ENCODE measurements at places on chromosomes 7 and 10.

GRCh38 chr7:83355143-83355542, 192.5 kb upstream of the PCLO start:
- DNase-seq: no peak

GRCh38 chr10:1211844-1212570, 155.8 kb downstream of the WDR37 start:
- DNase-seq: no peak

GRCh38 chr7:42747044-42747443, 164.8 kb downstream of the C7orf25 start:
- DNase-seq: no peak

GRCh38 chr7:134276951-134277350, 39.8 kb downstream of the SLC35B4 start:
- no peak for DNase-seq

DNA sequence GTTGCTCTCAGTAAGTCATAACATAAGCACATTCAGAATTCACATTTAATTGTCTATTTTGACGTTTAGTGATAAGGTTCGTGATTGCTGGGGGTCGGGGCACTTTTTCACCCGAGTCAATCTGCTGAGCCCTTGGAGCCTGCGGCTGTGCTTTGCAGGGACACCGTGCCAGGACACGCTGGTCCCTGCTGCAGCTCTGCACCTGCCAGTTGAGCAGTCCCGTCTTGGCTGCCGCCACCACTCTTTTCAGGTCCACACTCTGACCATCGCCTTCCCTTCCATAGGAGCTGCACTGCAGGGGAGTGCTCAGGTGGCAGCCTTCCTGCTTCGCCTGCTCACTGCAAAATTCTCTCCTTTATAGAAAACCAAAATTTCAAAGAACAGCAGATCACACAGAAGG, 36.4 kb downstream of the CUL1 start:
- no peak for DNase-seq

DNA sequence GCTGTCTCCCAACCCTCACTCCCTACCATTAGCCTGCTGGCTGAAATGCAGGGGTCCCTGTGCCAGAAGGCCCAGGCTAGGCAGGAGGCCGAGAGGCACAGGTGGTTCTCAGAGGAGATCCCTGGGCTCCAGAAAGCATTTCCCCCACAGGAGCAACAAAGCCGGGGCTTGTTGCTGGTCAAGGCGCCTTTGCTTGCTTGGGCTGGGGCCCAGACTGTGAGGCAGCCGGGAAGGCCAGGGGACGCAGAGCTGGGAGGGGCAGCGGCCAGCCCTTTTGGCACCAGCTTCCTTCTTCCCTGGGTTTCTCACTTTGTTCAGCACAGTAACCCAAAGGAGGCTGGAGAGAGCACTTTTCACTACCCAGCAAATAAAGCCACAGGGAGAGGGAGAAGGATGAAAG, 48.6 kb downstream of the FBXW4 start:
- no peak for DNase-seq

DNA sequence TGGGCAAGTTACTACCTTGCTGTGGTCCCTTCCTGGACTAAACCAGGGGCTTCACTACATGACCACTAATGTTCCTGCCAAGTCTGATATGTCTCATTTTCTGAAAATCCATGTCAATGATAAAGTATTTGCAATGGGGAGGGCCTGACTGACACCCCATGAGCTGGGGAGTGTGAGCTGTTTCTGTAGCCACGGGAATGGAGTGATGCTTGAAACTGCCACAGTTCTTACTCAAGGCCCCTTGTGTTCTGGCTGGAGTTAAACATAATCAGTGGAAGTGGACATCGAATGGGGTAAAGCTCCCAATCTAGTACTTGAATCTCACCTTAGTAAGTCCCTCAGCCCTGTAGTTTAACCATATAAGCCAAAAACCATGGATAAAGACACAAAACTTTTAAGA, 61.9 kb upstream of the PDLIM1 start:
- no peak for DNase-seq

GRCh38 chr10:33122014-33122809, 164.2 kb upstream of the ITGB1 start:
- no peak for DNase-seq

GRCh38 chr10:6569259-6569658, 10.8 kb downstream of the PRKCQ start:
- no peak for DNase-seq

- no peak for DNase-seq
Measured at GRCh38 chr10:63711867-63712716, 190.9 kb downstream of the REEP3 start.

- DNase-seq: no peak
Measured at GRCh38 chr7:136728945-136729344, 139.5 kb upstream of the CHRM2 start.

GRCh38 chr7:16061630-16062029, 359.7 kb downstream of the CRPPA start:
- DNase-seq: no peak

DNA sequence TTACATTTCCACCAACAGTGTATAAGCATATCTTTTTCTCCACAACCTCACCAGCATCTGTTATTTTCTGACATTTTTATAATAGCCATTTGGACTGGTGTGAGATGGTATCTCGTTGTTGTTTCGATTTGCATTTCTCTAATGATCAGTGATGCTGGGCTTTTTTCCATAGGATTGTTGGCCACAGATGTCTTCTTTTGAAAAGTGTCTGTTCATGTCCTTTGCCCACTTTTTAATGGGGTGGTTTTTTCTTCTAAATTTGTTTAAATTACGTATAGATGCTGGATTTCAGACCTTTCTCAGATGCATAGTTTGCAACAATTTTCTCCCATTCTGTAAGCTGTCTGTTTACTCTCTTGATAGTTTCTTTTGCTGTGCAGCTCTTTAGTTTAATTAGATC, 28.9 kb downstream of the XRCC2 start:
- no peak for DNase-seq

DNA sequence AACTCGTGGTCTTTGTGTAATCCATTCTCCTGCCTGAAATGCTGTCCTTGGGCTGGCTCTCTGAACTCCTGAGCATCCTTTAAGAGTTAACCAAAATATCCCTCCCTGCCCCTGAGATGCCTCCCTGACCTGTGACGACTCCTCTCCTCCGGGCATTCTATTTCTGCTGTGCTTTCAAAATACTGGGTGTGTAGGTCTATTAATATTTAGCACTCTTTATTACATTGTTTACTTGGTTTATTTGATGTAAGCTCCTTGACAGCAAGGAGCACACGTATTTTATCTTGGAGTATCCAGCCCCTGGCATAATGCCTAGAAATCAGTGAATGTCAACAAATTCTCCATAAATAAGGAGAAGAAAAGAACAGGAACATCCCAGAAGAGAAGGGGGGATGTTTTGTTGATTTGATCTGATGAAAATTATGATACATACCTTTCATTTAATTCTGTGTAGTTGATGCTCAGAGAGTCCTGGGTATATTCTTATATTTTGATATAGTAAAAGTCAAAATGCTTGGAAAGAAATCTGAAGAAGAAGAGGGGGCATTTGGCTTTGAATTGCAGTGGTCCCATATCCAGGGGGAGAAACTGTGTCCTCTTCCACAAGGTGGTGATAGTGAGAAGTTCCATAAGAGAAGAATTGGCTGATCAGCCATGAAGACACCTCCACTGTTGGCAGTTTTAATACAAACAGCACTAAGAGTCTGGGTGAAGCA, 107.7 kb upstream of the MPP7 start:
- no peak for DNase-seq

- DNase-seq: no peak
Measured at GRCh38 chr7:143248761-143249354, 14.4 kb upstream of the GSTK1 start.

- DNase-seq: no peak
Measured at GRCh38 chr7:25395976-25396375, 167.7 kb upstream of the NPVF start.

DNA sequence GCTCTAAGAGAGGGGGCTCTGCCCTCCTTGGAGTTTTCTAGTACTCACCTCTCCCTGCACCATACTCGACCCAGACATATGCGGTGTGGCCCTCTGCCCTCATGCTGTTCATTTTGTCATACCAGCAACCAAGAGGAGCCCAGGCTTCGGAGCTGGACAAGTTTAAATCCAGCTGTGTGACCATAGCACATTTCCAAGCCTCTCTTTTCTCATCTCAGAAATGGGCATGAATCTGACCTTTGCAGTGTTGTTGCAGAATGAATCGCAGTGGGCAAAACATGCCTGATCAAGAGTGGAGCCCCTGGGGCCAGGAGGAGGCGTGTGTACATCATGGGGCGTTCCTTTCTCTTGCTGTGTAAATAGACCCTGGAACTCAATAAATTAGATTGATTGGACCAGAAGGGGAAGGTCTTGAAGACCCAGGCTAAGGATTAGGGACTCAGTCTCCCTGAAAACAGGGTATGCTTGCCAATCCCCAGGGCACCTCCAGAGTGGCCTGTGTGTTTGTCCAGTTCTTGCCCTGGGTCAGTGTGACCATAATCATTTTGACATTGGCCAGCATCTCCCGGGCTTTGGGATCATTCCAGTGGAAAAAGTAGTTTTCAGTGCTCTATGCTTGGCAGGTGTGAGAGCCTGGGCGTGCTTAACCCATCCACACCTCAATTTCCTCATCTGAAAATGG, 59.6 kb downstream of the ZMIZ1 start:
- no peak for DNase-seq

- DNase-seq: no peak
Measured at GRCh38 chr10:27512548-27512947, 8.4 kb downstream of the RAB18 start.

DNA sequence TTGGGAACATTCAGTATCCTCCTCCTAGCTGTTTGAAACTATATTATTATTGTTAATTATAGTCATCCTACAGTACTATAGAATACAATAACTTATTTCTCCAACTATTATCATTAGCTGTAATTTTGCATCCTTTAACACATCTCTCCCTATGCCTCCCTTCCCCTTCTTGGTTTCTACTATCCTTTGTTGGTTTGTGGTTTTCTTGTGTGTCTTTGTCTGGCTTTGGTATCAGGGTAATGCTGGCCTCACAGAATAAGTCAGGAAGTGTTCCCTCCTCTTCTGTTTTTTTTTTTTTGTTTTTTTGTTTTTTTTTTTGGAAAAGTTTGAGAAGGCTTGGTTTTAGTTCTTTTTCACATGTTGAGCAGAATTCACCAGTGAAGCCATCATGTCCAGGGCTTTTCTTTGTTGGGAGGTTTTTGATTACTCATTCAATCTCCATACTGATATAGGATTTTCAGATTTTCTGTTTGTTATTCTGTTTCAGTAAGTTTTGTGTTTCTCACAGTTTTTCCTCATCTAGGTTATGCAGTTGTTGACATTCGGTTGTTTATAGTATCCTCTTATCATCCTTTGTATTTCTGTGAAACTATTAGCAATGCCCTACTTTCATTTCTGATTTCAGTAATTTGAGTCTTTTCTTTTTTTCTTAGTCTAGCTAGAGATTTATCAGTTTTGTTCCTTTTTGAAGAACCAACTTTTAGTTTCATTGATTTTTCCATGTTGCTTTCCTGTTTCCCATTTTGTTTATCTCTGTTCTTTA, 21.6 kb downstream of the C1GALT1 start:
- DNase-seq: no peak

DNA sequence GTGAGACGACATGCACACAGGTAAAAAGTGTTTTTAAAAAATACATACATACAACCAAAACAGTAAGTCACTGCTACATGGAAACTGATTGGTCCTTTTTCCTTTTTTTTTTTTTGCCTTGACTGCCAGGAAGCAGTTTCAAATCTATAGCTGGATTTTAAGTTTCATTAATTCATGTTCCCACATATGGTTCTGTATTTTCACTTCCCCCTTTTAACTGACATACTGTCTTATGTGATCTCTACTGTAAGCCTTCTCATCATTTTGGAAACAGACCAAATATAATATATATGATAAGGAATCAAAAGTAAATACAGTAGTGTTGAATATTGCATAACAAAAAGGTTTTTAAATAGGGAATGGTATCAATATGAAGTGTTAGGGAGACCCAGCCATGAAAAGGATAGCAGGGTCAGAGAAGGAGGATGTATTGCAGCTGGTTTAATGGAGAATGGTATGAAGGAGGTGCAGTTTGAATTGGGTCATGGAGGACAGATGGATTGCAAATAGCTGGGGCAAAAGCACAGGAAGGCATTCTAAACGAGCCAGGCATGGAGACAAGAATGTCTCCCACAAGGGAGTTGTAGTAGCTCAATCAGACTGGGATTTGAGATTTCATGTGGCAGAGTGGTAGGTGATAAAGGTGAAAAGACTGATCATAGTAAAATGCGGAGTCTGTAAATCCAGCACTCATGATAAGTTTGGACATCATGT, 5.4 kb downstream of the CAV1 start:
- no peak for DNase-seq

DNA sequence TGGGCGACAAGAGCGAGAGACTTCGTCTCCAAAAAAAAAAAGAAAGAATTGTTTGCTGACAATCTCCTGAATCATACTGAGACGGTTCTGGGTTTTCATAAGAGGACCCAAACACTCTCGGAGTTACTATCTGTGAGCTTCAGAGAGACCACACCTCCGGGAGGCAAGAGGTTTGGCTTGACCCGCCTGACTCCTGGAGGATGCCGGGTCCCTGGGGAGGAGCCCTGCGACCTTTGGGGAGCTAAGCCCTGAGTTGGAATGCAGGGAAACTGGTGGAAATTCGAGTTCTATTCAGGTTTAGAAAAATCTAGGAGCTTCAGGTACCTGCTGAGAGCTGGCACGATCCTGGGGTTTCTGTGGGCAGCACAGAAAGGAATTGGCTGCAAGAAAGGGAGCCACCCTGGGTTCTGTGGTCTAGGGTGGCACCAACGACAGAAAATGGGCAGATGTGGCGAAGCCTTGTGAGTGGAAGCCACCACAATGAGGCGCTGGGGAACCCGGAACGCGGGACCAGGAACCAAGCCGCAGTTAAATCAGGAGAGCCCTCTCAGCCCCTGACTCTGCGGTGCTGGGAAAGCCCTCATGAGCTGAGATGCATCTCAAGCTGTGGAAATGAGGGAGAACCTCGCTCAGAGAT, 21.9 kb upstream of the GATAD1 start:
- DNase-seq: no peak

DNA sequence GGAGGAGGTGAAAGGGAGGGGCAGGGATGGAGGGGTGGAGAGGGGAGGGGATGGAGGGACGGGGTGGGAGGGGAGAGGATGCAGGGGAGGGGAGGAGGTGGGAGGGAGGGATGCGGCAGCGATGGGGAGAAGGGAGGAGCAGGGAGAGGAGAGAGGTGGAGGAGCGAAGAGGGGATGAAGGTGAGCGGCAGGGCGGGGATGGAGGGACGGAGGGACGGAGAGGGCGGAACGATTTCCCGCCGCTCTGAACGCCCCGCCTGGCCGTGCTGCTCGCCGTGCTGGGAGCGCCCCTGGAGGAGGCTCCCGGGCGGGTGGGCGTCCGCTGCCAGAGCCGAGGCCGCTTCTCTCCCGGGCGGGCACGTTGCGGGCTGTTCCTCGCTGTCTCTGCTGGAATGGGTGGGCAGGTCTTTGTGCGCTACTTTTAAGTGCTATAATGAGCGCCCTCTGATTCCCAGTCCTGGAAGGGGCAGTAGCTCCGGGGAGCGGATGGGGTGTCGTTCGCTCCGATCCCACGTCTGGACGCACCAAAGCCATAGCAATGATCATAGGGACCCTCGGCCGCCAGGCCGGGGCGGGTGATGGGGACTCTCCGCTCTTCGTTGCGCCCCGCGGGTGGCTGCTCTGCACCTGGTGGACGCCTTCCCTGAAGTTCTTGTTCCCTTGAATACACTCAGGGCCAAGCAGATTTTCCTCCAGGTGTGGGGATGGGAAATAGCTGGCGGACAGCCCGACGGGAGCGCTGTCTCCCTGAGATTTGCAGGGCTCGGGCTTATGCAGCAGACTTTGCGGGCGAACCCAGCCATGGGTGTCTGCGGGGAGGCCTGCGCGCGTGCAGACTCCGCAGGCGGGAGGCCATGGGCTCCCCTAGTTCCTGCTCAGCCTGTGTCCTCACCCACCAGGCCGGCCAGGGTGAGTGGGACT, 81.1 kb upstream of the CPXM2 start:
- DNase-seq: no peak

- no peak for DNase-seq
Measured at GRCh38 chr7:106031300-106032035, 68.4 kb downstream of the CDHR3 start.

All from activated naive CD8-positive, alpha-beta T cell treated with anti-CD3 and anti-CD28 coated beads, Interleukin-2, amount 50 U/mL, for 24 hours (primary cell).